ENCODE measurements at places on chromosomes 4 and X.

DNA sequence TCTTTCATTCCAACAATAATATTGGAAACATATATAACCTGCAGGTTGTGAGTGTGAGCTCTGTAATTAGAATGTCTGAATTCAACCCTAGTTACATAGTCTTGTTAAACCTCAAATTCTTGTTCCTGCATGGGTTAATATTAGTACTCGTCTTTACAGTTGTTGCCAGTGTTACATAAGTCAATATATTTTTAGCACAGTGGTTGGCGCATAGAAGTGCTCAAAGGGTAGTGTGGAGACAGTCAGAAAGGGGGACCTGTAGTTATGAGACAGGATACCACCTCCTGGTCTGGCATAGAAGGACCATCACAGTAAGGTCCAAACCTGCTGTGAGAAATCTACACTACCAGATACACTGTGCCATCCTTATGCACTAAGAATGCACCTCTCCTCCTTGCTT lies 1045.9 kb upstream of the SLIT2 start:
- DNase-seq = no peak

DNA sequence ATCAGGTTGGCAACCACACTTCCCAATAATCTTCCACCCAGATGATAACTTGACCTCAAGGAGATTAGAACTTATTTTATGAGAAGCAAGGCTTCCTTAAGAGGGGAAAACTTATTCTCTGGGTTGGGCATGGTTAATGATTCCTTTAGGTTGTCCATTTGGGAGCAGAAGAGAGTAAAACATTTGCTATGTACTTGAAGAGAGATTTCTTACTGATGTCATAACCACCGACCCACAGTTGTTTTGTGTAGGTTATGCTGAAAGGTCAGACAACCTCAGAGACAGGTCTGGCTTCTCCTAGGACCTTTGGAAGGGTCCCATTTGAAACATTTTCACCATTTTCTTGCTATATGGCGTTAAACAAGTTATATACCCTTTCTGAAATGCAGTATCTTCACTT lies 56.1 kb downstream of the FAM114A1 start:
- no peak for DNase-seq

- DNase-seq = no peak
These were observed 19.3 kb downstream of the NOA1 start for GRCh38 chr4:56958111-56958517.

DNA sequence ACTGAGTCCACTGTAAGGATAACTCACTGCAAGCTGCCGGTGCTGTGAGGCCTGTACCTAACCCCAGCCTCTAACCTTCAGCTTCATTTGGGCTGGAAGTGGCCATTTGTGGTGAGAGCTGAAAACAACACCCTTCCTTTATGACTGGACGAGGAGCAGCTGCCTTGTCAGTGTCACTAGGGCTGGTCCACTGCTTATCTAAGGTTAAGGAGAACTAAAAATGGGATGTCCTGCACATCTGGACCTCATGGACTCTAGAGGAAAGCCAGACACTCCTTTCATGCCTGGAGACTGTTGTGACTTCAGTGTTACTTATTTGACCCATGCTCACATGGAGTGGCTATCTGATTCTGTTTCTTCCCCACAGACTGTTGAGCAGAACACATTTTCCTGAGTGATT lies 139.9 kb downstream of the ZNF518B start:
- DNase-seq = no peak

DNA sequence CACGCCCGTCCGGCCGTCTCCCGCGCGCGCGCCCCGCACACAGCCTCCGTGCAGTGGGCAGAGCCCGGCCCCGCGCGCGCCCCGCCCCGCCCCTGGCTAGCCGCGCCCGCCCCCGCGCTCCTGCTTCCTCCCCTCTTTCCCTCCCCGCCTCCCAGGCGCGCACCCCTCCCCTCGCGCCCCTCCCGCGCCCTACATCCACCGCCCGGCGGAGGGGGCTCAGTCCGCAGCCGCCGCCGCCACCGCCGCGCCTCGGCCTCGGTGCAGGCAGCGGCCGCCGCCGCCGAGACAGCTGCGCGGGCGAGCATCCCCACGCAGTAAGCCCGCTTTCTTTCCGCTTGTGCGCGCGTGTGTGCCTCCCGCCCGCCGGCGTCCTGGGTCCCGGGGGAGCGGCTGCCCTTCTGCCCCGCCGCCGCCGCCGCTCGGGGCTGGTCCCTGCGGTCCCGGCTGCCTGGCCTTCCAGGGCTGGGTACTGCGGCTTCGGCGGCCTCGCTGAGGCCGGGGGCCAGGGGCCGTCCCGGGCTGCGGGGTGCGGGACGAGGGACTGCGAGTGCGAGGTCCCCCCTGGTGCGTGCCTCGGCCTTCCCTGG lies at the start of gene FHL1:
TSS of gene FHL1 (plus strand) at position 219 of the 587 bp plus-strand sequence.
- DNase-seq = peak; percentile 21

DNA sequence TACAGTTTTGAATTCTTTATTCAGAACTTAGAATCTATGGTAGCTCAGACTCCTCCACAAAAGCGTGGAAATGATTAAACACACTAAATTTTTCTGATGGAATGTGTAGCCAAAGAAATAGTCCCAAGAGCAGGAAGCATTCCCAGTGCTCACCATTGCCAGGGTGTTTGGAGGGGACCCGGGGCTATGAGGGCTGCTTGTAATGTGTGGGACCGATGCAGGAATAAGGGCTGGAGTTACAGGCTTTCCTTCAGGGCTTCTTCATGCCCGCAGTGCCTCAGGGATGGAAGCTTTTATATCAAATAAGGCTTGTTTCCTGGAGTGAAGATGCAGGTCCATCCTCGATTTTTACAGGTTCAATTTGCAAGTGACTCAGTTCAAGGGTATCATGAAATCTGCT lies 25.8 kb downstream of the WWC2 start:
- no peak for DNase-seq

- no peak for DNase-seq
These were observed 199.3 kb downstream of the TMA16 start for GRCh38 chr4:163693776-163694175.
